ENCODE measurements at places on chromosomes 7 and 10.
A peak's percentile ranks its signal among the peaks of the same experiment; 100 is the strongest.

- DNase-seq: no peak
These were observed 55.6 kb upstream of the ABCB5 start for GRCh38 chr7:20559883-20560282.

DNA sequence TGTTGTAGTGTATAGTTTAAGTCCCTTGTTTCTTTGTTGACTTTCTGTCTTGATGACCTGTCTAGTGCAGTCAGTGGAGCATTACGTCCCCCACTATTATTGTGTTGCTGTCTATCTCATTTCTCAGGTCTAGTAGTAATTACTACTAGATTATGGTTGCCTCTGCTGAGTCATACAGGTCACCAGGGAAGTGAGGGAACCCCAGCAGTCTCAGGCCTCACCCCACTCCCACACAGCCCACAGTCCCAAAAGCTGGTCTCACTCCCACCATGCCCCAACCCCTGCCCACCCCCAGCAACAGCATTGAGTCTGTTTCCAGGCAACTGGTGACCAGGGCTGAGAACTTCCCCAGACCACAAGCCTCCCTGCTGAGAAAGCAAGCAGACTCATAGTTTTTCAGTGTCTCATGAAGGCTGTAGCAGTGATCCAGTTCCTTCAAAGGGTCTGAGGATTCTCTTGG, 88.0 kb downstream of the PLXDC2 start:
- DNase-seq: peak; percentile 7

GRCh38 chr7:128405471-128406313, 4.1 kb downstream of the IMPDH1 start:
- DNase-seq: no peak

GRCh38 chr7:15104411-15105092, 202.0 kb upstream of the DGKB start:
- DNase-seq: peak; percentile 85

DNA sequence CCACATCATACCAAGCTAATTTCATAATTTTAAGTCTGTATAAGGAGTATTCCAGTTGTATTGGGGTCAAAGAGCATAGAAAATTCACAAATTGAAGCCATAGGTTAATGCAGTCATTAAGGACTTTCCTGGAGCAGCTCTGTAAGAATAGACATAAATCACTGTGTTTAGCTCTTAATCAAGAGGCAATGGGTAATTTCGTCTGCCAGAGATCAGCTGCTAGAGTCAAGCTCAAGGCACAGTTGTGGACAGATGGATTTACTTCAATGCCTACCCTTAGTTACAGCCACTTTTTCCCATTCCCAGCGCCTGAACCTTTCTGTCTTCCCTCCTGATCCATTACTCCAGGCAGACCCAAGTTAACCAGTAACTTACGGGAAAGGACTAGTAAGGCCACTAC, 40.6 kb upstream of the AGBL3 start:
- DNase-seq: no peak

DNA sequence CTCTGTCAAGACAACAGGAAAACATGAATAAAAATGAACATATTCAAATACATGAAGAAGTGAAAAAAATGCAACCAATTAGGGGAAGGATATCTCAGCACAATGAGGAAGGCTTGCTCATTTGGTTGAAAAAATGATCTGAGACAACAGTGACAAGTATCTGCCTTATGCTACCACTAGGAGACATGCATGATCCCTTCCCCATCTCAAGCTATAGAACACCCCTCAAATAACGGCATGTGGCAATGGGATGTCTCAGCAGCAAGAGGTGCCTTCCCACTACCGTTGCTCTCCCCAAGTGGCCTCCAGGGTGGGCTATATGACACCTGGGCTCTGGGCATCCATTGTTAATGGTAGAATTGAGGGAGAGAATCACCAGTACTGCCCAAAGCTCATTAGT, 98.1 kb upstream of the RSU1 start:
- no peak for DNase-seq

GRCh38 chr10:11088709-11089108, 71.0 kb downstream of the CELF2 start:
- DNase-seq: no peak

- no peak for DNase-seq
These were observed 34.7 kb downstream of the MRPS24 start for GRCh38 chr7:43834463-43835251.

- no peak for DNase-seq
These were observed 414.7 kb upstream of the GHITM start for GRCh38 chr10:83724471-83725241.

GRCh38 chr7:3089493-3089892, 45.8 kb upstream of the CARD11 start:
- DNase-seq: no peak

GRCh38 chr7:42567051-42567450, 330.0 kb upstream of the GLI3 start:
- DNase-seq: no peak

GRCh38 chr10:49666054-49666615, 13.3 kb upstream of the C10orf53 start:
- no peak for DNase-seq

DNA sequence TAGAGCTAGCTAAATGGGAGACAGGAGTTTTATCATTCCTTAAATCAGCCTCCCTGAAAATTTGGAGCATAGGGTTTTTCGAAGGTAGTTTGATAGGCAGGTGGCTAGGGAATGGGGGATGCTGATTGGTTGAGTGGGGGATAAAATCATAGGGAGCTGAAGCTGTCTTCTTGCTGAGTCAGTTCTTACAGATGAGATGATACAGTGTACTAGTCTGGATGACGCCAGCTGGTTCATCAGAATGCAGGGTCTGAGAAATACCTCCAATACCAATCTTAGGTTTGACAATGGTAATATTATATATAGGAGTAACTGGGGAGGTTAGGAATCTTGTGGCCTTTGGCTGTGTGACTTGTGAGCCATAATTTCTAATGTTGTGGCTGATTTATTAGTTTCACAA, 271.2 kb downstream of the SUGCT start:
- no peak for DNase-seq

DNA sequence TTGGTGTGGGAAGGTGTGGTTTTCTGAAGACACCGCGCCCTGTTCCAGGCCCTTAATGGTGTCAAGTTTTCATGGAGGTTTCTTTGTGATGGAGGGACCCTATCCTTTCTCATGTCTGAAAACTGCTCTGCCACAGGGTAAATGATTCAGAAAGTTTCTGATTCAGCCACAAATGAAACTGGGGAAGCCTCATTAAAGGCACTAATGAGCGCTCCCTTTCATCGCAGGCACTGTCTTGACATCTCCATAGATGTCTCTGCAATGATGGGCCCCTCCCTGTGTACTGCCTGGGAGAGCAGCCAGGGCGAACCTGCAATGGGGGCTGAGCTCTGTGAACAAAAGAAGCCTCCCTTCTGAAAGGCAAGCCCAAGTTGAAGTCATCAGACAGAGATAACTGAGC, 355.3 kb downstream of the PRPF18 start:
- no peak for DNase-seq

DNA sequence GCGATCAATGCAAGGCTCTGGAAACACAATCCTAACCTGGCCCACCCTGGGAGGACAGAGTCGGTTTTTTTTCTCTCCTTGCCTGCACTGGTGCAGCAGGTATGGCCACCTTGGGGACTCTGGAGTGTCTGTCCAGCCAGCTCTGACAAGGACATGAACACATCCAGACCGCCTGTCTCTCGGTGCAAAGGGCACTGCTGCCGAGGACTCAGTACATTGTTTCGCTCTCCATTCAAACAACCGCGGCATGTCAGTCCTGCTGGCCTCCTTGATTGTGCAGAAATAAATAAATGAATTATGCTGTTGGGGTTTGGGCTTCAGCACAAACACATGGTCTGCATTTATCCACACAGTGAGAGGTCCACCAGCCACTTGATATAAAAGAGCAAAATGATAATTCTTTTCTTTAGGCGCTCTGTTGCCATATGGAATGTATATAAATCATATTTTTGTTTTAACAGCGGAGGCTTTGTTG, 565.2 kb downstream of the KCNMA1 start:
- DNase-seq: no peak

- DNase-seq: no peak
These were observed 107.4 kb downstream of the FAM107B start for GRCh38 chr10:14667280-14667679.

- DNase-seq: no peak
These were observed 27.5 kb downstream of the CPEB3 start for GRCh38 chr10:92263396-92263795.

- no peak for DNase-seq
These were observed 25.2 kb downstream of the YWHAG start for GRCh38 chr7:76333511-76334101.

- DNase-seq: no peak
These were observed 31.5 kb downstream of the DNAJB12 start for GRCh38 chr10:72323108-72323749.

- no peak for DNase-seq
These were observed 437 bp upstream of the CFAP69 start for GRCh38 chr7:90244565-90244908.

DNA sequence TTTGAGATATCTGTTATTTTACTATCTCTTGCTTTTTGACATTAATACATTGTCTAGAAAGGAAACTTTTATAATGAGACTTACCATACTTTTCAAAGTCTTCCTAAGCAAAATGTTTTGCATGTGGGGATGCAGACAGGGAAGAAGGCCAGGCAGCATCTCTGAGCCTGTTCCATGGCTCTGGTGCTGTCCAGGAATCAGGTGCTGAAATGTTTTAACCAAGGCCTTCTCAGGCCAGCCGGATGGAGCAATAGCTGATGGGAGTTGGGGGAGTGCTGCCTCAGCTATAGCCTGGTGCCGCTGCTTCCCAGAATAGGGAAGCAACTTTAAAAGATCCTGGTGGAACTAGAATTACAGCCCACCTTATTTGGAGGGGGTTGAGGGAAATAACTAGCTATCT, 38.5 kb downstream of the CRTAC1 start:
- DNase-seq: no peak

GRCh38 chr10:112807013-112807412, 143.0 kb upstream of the TCF7L2 start:
- DNase-seq: no peak

- no peak for DNase-seq
These were observed 39.6 kb downstream of the PFKP start for GRCh38 chr10:3106928-3107425.

DNA sequence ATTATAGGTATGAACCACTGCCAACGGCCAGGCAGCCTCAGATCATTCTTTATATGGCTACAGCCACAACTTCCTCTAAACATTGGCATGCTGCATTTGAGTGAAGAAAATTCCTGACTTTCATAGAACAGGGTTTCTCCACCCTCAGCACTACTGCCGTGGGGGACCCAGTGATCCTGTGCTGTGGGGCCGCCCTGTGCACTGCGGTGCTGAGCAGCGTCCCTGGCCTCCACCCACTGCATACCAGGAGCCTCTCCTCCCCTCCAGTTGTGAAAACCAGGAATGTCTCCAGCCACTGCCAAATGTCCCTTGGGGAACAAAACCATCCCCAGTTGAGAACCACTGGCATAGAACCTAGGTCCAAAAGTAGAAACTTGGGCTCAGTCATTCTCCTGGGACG, 15.8 kb downstream of the CNPY1 start:
- no peak for DNase-seq

- no peak for DNase-seq
These were observed 20.3 kb downstream of the NACAD start for GRCh38 chr7:45068236-45069023.

DNA sequence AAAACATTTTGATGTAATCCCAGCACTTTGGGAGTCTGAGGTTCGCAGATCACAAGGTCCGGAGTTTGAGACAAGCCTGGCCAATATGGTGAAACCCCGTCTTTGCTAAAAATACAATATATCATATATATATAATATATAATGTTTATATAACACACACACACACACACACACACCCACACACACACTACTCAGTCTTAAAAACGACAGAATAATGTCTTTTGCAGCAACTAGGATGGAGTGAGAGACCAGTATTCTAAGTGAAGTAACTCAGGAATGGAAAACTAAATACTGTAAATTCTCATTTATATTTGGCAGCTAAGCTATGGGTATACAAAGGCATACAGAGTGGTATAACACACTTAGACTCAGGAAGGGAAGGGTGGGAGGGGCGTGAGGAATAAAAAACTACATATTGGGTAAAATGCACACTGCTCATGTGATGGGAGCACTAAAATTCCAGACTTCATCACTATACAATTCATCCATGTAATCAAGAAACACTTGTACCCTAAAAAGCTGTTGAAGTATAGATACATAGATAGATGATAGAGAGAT, 231.2 kb upstream of the SEMA3A start:
- no peak for DNase-seq

- DNase-seq: no peak
These were observed 37.0 kb downstream of the SNX13 start for GRCh38 chr7:17903337-17903736.

DNA sequence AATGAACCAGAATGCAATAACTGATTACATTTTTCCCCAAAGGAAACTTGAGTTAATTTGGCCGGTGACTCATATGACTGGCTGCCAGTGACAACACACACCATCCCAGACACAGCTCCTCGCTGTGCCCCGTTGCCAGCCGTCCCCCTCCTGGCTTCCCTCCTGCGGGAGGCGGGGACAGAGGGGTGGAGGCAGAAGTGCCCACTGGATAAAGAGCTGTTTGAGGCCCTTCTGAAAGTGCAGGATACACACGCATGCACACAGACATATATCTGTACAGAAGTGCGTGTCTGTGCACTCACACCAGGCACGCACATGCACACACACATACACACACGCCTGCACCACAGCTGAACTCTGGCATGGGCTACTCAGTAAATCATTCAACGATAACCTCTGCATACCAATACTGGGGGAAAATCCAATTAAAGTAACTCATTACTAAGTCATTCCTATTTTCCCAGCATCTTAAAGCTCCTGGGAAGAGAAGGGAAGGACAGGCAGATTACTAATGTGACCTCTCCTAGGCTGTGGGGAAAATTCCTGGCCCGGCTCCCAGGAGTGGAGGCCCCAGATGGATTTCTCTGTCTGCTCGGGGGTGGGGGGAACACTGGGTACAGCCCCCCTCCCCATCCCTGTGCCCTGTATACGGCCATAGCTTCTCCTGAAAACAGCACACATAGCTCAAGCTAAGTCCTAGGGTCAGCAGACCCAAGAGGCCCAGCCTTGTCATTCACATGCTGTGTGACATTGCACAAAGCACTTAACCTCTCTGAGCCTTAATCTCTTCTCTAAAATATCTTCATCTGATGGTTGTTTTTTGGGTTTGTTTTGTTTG, 52.3 kb upstream of the MYL10 start:
- DNase-seq: no peak

DNA sequence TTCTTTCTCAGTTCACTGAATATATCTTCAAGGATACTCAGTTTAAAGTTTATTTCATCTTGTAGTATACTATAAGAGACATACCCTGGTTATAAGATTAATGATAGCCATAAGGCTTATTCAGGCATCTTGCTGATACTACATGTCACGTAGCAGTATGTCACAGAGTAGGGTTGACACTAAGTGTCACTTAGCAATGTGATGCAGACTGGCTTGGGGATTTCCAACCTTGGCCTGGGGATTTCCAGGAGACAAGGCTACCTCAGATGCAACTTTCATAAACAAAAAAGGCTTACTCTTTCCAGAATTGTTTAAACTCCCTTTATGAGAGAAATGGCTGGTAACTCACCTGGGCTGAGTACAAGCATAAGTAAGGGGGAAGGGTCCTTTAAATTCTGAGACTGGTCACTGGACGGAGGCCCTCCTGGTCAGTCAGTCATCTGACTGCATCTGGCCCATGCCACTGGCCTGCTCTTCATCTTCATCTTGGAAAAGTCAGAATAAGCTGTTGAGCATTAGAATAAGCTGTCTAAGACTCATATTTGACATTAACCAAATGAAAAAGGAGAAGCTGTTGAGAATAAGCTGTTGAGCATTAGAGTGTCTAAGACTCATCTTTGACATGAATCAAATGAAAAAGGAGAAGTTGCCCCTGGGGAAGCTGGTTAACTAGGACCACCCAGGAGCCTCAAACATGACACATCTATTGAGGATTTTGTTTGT, 9.5 kb downstream of the SLC13A1 start:
- no peak for DNase-seq

GRCh38 chr10:132872658-132873057, 69.7 kb downstream of the CFAP46 start:
- DNase-seq: no peak

Measured in NCI-H748 treated with DMSO at 0.1 percent for 48 hours (cell line).